Colonic mucosa (tissue), 4 donors: ENCODE measurements at places on chromosomes 6 and 20. TPM values are rescaled to one million over a fixed set of nuclear protein-coding genes. Genes with fewer than 3 reads are reported as not detected.

GRCh38 chr20:34751453-34751852 is 47.3 kb downstream of the TP53INP2 start:
- no peak for DNase-seq

- DNase-seq = peak; percentile 86
Observed at GRCh38 chr6:131950767-131951575, at the start of gene CCN2. Gene CCN2 (minus strand): TSS chr6:131951372. CDS start chr6:131951172, 200 bp downstream.

DNA sequence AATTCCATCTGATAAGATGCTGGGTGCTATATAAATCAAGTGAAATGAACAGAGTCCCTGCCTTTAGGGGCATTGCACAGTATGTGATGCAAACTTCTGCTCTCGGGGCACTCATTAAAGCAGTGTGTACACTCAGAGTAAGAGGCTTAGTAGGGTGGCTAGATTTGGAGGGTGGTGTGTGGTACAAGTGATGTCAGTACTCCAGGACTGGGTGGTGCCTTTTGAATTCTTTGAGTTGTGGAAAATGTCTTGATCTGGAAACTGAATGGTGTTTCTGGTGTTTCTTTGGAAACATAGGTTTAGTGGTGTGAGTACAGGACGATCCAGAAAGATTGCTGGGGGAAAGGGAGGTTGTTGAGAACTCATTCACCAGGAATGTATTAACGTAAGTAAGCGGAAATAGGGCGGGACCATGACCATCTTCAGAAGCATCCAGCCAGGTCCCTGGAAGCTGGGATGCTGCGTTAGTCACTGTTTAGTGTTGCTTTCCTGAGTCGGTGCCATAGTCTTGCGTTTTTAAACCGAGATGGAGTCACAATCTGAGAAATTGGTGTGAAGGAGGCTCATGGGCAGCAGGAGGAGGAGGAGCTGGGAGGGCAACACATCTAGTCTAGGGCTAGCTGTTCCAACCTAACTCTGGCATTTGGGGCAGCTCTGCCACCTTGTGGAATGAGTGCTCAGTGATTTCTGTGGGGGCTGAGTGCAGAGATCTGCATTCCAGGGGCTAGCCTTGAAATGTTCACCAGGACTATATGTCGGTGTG is 70.3 kb downstream of the SCAND1 start:
- peak; percentile 63 for DNase-seq

- no peak for DNase-seq
Observed at GRCh38 chr20:20367575-20368417, at the start of gene INSM1. Gene INSM1 (plus strand): TSS chr20:20368104. CDS start chr20:20368268, 164 bp downstream.

DNA sequence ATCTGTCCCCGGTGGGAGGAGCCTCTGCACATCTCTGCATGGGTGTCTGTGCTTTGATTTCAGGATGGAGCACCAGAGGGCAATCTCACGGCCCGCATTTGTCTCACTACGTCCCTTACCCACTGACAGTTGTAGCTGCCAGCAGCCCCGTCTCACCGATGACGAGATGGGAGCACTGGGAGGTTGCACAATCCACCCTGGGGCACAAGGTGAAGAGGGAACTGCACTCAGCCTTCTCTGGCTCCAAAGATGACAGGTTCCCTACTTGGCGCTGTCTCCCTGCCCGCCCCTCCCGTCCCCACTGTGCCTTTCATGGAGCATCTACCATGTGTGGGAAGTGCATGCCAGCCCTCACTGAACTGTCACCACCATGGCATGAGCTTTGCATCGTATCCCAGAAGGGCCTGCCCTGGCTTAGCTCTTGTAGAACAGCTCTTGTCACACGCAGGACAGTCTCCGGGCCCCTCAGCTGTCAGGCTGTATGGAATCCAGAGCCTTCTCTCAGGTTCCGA is 99.9 kb upstream of the PMEPA1 start:
- DNase-seq = no peak

DNA sequence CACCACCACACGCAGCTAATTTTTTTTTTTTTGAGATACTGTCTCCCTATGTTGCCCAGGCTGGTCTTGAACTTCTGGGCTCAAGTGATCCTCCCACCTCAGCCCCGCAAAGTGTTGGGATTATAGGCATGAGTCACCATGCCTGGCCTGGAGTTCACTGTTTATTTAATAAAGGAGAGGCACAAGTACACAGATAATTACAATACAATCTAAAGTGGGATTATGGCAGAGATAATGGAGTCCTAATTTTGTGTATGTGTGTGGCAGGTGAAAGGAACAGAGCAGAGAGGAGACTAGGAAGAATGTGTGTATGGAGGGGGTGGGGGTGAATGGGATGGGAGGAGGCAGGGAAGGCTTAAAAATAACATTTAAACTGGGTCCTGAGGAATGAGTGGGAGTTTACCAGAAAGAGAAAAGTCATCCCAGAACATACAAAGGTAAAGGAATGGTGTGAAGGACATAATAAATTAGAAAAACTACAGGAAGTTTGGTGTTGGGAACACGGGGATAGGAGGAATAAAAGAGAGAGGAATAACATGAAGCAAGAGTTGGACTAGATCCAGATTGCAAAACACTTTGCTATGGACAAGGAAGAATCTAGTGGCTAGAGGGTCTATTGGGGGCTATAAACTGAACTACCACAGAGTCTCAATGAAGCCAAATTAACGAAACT is 4.4 kb downstream of the NCOA5 start:
- DNase-seq = peak; percentile 68

DNA sequence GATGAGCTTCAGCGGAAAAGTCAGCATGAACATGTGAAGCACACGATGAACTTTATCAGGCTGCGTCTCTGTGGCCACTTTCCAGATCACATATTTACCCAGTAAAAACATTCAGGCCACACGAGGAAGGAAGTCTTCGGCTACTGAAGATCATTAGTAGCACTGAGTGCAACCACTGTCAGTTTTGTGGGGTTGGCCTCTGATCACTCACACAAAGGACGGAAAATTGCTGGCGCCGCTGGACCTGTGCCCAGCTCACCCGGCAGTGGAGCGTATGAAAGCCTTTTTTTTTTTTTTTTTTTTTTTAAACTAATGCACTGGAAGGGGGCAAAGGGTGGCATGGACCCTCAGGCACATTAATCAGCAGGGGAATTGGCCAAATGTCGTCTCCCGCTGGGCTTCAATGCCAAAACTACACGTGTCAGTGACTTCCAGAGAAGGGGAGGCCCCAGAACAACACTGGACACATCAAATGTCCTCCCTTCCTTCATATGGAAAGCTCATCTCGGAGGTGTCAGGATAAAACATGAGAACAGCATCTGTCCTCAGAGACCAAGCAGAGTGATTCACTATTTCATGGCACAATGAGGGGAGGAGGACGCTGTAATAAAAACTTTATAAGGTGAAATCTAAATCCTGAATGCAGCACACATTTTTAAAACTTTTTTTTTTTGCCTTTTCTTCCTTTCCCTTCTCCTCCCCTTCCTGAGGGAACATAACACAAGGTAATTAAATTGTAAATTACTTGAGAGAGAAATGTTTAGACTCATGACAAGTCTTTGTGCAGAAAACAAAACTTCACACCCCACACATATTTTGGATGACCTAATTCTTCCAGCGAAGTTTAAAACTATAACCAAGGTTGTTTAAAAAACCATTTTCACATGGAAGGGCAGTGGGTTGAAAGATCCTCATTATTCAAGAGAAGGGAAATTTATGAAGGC is 223.4 kb downstream of the FOXC1 start:
- DNase-seq = peak; percentile 71

- DNase-seq = no peak
Observed at GRCh38 chr20:61976644-61977418, 88.8 kb downstream of the TAF4 start.

DNA sequence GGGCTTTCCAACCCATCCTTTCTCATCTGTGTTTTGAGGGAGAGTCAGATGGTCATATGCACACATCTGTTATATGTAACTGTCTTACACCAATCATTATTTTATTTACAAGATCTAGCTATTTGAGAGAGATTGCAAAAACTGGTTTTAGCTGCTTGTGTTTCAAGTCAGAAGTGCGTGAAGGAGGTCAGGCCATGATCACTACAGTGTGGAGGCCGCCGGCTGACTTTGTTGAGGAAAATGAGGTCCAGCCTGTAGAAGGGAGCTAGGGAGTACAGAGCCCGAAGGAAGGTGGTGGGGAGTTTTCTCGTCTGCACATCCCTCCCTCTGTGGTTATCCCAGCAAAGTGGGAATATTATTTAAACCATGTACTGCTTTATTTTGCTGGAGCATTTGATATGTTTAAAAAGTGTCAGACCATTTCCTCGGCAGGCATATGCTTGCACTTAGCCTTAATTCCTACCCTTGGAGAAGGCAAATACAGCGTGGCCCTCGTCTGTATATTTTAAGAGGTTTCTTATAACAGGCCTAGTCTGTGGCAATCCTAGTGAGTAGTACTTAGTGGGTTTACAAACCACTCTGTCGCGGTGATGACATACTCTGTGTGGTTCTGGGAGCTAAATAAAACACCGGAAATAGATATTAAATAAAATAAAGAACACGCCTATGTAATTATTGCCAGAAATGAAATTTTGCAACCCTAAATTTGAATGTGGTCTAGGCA is 95.6 kb downstream of the UST start:
- no peak for DNase-seq

DNA sequence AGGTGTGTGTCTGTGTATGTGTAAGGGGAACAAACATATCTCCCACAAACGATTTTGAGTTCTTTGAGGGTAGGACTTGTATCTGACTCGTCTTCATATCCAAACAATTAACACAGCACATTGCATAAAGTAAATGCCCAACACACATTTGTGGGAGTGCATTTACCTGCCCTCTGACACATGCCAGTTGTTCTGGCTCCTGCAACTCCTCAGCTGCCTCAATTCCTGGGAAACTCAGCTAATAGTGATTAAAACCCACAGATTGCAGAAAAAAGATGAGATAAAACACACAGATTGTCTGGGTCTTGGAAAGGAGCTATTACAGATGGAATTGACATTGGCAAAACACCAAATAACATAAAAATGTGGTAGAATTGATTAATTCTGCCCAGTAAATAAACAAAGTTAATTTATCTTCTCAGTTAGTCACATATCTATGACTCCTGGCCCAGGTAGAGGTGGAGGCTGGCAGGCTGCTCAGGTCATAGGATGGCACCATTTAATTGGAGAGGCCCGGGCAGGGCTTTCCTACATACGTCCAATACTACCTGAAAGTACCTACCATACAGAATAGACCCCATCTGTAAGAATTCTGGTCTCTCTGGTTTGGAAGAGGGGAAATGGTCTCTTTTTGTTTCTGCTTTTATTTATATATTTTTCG is 71.5 kb upstream of the IFNGR1 start:
- DNase-seq = no peak

- DNase-seq = peak; percentile 73
Observed at GRCh38 chr20:49846206-49846807, 33.7 kb downstream of the SLC9A8 start.

GRCh38 chr6:38738261-38738660 is 23.1 kb downstream of the DNAH8 start:
- no peak for DNase-seq

DNA sequence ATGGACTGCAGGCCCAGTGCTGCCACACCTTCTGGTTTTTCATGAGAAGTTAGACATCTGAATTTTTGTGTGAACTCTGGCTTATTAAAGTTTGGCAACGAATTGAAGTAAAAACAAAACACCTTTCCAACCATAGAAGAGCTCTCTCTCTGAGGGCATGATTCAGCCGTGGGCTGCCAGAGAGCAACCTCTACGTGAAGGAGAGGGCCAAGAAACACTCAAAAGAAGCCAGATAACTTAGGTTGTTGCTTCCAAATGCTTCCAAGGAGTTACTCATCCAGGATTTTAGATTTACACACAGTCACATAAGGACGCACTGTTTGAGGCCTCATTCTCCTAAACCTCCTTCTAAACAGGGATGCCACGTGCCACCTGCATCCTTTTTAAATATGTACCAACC is 65.5 kb downstream of the NRN1 start:
- DNase-seq = no peak

DNA sequence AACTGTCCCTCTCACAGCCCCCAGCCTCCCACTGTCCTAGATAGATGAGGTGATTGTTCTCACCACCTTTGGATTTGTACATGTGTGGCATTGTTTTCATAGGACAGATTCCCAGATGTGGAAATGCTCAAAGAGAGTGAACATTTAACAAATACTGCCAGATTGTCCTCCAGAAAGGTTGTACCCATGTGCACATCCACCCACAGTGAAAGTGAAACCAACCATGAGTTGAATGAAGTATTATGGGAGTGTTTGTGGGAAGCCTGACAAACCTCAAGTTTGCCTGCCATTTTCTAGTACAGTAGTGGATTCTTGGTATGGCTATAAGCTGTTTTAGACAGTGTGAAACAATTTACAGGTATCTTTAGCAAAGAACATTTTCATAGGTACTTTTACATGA is 42.7 kb downstream of the ANKRD6 start:
- DNase-seq = no peak

- no peak for DNase-seq
Observed at GRCh38 chr6:51949526-51949925, 137.9 kb downstream of the PKHD1 start.

The ZSCAN23 gene
- 2.6 TPM for total RNA-seq

The PLAGL1 gene
- 51.1 TPM for total RNA-seq

The CALHM6 gene
- total RNA-seq = 6.2 TPM

The KCNK15 gene
- total RNA-seq = 0.21 TPM

The SCUBE3 gene
- total RNA-seq = 0.20 TPM

The LRRC1 gene
- 72.9 TPM for total RNA-seq
